ENCODE measurements at places on chromosomes 6 and 20.

GRCh38 chr20:58408603-58409246 lies 19.7 kb downstream of the VAPB start:
- no peak for DNase-seq

DNA sequence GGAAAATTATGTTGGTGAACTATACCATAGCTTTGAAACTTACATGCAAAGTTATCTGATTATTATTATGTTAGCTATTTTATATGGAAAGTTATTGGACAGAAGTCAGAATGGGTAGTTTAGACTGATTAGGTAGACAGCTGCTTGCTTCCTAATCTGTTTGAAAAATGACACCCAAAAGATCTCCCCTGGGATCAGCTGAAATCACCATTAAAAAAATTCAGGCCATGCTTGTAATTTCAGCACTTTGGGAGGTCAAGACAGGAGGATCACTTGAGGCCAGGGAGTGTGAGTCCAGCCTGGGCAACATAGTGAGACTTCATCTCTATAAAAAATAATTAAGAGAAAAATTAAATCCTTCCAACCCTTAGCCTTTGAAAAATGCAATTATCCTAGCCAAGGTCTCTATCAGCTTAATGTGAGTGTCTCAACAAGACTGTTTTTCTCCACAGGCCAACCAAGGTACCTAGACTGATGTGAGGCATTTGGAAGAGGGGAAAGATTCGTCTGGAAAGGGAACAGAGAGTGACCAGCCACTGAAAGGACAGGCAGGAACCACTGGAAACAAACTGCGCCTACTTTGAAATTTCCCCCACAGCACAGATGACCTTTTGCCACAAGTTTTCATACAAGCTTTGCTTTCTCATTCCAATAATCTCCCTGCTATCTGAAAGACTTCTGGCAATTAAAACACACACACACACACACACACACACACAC lies 232.3 kb downstream of the GMPR start:
- DNase-seq = no peak

- no peak for DNase-seq
Observed at GRCh38 chr20:44203161-44203560, 7.4 kb downstream of the OSER1 start.

DNA sequence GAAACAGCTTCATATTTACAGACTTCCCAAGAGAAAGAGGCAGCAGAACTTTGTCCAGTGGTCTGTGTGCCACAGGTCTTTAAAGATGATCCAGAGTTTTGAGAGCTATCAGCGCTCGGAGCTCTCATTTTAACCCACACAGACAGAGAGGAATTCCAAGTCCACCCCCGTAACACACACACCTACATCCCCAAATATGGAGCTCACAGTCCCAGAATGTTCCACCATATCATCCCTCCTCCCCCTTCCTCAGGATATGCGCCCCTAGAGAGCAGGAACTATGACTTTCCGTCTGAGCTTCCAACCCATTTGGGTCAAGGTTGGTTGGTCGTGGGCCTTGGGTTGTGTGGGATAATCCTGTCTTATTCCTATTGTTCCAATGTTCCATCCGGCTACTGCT lies at the start of gene DEFB128:
DEFB128 (minus strand) TSS at position 101 of the 400 bp plus-strand sequence; CDS start at position 13, 88 bp downstream.
- no peak for DNase-seq

DNA sequence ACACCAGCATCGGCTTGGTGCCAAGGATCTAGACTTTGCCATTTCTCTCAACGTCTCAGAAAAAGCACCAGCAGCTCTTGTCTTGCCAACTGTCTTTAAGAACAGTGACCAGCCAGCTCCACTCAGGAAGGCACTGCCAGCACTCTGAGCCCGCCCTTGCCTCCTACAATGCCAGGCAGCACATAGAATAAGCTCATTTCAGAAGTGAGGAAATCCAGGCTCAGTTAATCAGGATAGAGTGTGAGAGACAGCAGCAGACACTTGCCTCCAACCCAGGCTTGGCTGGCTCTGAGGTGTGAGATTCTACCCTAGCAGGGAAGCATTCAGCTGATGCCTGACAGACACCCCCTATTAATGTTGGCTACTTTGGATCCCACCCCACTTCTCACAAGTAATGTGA lies 4.3 kb upstream of the SYNDIG1 start:
- no peak for DNase-seq

DNA sequence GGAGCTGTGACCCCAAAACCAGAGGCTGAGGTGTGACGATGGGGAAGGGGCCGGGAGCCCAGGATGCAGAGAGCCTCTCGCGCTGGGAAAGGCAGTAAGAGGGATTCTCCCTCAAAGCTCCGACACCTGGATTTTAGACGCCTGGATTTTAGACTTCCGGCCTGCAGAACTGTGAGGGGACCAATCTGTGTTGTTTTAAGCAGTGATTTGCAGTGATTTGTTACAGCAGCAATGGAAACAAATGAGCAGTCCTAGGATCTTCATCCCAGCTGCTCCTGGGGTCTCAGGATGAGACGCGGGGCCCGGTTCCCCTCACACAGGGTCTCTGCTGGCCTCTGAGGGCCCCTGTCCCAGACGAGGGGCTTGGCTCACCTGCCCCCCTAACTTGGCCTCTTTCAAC lies 365.5 kb downstream of the THBS2 start:
- no peak for DNase-seq

GRCh38 chr6:108580646-108581045 lies 19.9 kb downstream of the FOXO3 start:
- no peak for DNase-seq

- no peak for DNase-seq
Observed at GRCh38 chr6:36692220-36692619, 5.4 kb upstream of the RAB44 start.

DNA sequence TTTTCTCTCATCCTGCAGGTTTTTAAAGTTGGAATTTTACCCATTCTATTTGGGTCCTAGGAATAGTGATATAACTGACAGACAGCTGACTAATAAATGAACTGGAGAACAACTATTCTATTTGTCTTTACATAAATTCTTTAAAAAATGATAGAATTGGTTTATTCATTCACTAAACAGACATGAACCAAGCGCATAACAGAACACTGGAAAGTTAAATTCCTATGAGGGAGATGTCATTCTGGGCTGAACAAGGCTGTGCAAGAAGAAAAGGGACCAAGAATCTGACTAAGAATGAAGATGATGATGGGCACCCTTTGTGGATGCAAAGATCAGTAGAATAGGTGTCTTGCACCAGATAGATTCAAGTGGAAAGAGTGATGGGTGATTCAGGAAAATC lies 256.3 kb upstream of the SASH1 start:
- DNase-seq = no peak

DNA sequence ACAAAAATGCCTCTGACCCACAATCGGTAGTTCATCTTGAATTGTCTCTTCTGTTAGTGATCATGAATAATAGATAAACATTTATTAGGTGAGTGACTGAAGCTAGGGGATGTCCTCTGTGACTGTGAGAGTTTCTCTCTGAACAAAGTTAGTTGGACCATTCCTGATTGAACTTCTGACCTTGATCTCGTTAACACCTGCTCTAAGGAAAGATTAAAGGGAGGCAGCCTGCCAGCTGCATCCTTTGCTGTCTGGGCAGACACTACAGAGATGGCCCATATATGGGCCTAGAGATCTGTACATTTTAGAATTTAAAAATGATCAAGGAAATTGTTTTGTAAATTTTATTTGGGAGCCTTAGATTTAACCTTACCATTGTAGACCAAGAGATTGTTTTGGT lies 27.3 kb downstream of the MAPK14 start:
- no peak for DNase-seq

- DNase-seq = no peak
Observed at GRCh38 chr20:17852323-17852722, 116.3 kb downstream of the SNX5 start.

GRCh38 chr6:57024321-57024720 lies 22.2 kb upstream of the KIAA1586 start:
- DNase-seq = no peak

GRCh38 chr20:46900086-46900485 lies 5.4 kb downstream of the EYA2 start:
- no peak for DNase-seq

GRCh38 chr20:41352666-41353065 lies 12.0 kb downstream of the LPIN3 start:
- DNase-seq = no peak

DNA sequence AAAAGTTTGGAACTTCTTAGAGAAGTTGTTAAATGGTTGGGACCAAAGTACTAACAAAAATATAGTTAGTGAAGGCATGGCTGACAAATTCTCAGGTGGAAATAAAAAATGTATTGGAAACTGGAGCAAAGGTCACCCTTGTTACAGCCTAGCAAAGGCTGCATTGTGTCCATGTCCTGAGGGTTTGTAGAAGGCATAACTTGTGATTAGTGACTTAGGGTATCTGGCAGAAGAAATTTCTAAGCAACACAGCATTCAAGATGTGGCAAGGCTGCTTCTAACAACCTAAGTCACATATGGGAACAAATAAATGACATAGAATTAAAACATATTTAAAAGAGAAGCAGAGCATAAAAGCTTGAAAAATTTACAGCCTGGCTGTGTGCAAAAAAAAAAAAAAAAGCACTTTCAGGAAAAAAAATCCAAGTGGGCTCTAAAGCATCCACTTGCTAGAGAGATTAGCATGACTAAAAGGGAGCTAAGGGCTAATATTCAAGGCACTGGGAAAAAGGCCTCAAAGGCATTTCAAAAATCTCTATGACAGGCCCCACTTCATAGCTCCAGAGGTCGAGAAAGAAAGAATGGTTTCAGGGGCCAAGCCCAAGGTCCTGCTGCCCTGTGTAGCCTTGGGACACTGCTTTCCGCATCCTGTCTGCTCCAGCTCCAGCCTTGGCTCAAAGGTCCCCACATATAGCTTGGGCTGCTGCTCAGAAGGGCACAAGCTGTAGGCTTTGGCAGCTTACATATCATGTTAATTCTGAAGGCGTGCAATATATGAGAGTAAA lies 453.2 kb upstream of the PTCHD4 start:
- DNase-seq = no peak

GRCh38 chr6:25898289-25898977 lies 24.4 kb upstream of the SLC17A3 start:
- no peak for DNase-seq

DNA sequence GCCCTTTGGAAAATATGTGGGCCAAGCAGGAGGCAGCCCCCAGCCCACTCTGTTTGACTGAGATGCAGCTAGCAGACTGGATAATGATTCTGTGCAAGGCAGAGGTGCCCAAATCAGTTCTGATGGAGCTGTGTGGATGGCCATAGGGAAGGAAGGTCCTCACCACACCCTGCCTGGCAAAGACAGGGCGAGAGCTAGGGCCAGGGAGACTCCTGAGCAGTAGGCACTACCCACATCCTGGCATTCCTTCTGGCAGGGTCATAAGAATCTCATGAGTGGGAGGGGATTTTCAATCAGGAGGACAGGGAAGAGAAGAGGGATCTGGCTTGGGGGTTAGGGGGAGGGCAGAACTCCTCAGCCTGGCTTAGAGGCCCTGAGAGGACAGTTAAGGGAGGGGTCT lies 18.6 kb upstream of the TREM2 start:
- DNase-seq = no peak

GRCh38 chr6:157235600-157236039 lies 87.7 kb downstream of the TMEM242 start:
- no peak for DNase-seq

DNA sequence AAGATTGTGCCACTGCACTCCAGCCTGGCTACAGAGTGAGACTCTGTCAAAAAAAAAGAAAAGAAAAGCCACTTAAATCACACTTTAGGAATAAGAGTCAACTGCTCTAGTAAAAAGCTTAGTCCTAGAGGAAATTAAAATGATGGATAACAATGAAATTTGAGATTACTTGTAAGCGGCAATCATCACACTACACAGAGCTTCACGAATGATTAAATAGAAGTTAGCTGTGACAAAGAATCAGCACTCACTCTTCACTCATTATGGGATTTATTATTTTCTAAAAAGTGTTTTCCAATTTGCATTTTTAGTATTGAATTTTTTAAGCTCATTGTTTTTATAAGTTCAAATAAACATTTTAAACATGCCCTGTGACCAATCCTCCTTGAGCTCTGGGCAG lies 718.0 kb downstream of the UTRN start:
- no peak for DNase-seq

GRCh38 chr6:168880271-168880670 lies 373.4 kb downstream of the THBS2 start:
- no peak for DNase-seq

GRCh38 chr6:4295058-4295782 lies 159.8 kb upstream of the ECI2 start:
- no peak for DNase-seq

- DNase-seq = no peak
Observed at GRCh38 chr20:46013322-46013828, 4.7 kb downstream of the MMP9 start.

DNA sequence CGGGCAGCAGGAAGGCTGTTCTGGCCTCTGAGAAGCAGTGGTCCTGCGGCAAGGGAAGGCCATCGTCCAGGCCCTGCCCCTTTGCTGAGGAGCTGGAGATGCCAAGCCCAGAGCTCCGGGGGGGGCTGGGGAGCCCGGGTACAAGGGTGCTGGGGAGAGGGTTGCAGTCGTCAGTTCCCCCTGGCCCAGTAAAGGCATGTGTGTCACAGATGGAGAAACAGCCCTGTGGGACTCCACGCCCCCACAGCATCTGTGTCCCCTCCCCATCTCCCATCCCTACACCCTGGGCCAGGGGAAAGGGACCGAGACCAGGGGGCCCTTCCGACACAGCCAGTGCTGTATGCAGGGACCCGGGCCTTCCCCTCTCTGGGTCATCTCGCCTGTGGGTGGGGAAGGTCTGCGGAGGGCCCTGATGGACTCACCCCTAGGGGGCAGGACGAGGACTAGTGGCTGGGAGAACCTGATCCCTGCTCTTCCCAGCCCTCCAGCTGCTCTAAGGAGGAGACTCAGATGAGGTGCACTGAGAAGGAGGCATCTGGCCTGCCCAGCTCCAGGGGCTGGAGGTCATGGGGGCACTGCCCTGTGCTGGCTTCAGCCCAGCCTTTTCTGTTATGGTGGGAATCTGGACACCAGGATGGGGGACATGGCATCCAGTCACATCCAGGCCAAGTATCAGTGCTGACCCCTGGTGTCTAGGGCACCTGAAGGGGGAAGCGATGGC lies 609 bp downstream of the MYL9 start:
- no peak for DNase-seq

DNA sequence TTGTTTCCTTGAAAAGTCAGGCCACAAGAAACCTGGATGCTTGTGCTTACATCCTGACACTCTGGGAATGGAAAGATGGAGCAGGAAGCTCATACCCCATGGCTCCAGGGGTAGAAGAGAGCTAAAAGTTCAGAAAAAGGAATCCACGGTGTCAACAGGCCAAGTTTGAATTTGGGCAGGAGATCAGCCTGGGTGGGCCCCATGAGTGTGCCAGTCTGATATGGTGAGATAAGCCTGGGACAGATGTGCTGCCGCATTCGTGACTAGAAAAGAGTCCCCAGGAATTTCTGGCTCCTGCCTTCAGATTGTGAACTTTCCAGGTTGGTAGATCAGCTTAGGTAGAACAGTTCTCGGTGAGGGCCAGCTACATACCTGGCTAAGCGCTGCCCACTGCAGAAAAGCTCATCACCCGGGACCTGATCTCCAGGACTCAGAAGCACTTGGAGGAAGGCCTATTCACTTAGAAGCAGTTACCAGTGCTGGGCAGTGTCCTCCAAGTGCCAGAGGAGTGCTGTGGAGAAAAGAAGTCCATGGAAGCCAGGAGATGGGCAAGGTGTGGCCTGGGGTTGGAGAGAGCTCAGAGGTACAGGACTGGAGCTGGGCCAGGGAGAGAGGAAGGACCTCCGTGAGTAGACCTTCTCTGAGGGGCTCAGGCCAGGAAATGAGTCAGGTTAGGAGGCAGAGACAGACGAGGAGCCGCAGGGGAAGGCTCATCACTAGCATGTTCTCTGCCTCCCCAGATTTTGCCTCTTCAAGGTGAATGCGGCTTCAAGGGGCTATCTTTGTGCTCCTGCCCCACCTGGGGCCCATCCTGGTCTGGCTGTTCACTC lies at the start of gene TSPO2:
TSPO2 (plus strand) TSS at position 242 of the 830 bp plus-strand sequence; CDS start at position 761, 519 bp downstream.
- DNase-seq = no peak

- DNase-seq = no peak
Observed at GRCh38 chr20:31515775-31516107, 1.5 kb downstream of the HM13 start.
